ENCODE measurements at places on chromosomes 4 and X. TPM values are rescaled to one million over a fixed set of nuclear protein-coding genes. Genes with fewer than 3 reads are reported as not detected.

GRCh38 chrX:78725287-78725686 is 22.2 kb upstream of the LPAR4 start:
- DNase-seq = no peak

DNA sequence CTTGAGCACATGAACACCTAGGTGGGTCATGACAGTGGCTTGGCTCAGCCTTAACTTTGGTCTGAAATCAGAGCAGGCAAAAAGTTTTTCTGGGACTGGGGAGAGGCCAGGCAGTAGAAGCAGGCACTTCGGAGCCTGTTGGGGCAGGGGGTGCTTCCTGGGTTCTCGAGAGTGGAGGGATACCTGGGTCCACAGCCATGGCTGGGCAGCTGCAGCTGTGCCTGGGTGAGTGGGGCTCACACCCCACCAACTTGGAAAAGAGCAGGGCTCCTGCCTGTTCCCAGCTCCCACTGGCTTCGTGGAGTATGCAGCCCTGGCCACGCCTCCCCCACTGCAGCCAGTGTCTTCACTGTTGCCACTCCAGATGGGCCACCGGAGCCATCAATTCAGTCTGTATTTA is 56.4 kb upstream of the NUDT6 start:
- no peak for DNase-seq

Gene FGFR3
- 2.9 TPM for total RNA-seq

Gene CENPE
- total RNA-seq = 0.40 TPM

- DNase-seq = no peak
Observed at GRCh38 chrX:42127563-42127962, 204.2 kb upstream of the CASK start.

- DNase-seq = peak; percentile 90
Observed at GRCh38 chr4:102344954-102345794, at the start of gene SLC39A8. Gene SLC39A8, minus strand, starts transcription at chr4:102345482. Its CDS starts 820 bp downstream, at chr4:102344662.

Gene ASMT
- total RNA-seq = not detected

DNA sequence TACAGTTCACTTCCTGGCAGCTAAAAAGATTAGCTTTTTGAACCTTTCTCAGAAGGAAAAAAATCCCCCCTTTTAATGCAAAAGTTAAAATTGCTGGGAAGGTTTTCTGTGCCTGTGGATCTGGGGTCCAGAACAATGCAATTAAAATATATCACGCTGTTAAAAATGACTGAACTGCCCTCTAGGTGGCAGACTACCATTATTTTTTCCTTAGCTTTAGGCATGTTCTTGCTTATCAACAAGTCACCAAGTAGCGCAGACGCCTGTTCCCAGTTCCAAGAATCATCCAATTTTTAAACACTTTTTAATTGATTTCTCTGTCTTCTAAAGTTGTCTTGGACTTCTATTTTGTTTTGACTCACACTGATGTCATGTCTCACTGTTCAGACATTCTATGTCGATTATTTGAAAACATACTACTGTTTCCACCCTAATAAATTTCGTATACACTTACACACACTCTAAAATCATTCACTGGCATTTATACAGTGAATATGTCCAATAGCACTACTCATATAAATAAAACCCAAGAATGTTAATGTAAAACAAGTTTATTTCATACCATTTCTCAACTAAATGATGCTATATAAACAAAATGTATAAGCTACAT is 661.6 kb downstream of the RAPGEF2 start:
- DNase-seq = no peak

Gene COX7B2
- not detected for total RNA-seq

DNA sequence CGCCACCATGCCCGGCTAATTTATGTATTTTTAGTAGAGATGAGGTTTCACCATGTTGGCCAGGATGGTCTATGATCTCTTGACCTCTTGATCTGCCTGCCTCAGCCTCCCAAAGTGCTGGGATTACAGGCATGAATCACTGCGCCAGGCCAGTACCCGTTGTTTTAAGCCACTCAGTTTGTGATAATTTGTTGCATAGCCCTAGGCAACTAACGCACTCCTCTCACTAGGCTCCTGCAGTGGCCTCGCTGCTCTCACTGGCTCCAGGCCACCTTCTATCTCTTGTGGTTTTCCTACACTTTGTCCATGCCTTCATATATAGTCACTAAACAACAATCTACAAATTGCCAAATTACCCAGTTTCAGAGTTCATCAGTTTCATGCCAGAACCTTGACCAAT is 58.1 kb downstream of the DCHS2 start:
- no peak for DNase-seq

Gene TLR3
- total RNA-seq = 4.6 TPM

Gene GAGE1
- not detected for total RNA-seq
